GM23248 (cell line): ENCODE measurements at places on chromosomes 2 and 18. TPM values are rescaled to one million over a fixed set of nuclear protein-coding genes. Genes with fewer than 3 reads are reported as not detected.

SCN9A gene
- polyA plus RNA-seq: 6.1 and 7.2 TPM in 2 replicates

EGR4 gene
- polyA plus RNA-seq: 0.08 TPM in 1 of 2 replicates, not detected in the other

PLGLB2 gene
- 0.51 and 0.93 TPM in 2 replicates for polyA plus RNA-seq

GRCh38 chr18:46148810-46149209 lies 44.6 kb downstream of the HAUS1 start:
- H3K27me3 ChIP-seq: no peaks in the 10 kb centered on the region
- peak; percentile 71 for DNase-seq
- peaks cover 21% of the 10 kb centered on the region for H3K4me1 ChIP-seq
- H3K4me3 ChIP-seq: no peak overlapping the region
- no peaks in the 10 kb centered on the region for H3K36me3 ChIP-seq
- H3K27ac ChIP-seq: no peak overlapping the region

- H3K36me3 ChIP-seq: no peaks in the 10 kb centered on the region
- H3K27ac ChIP-seq: no peak overlapping the region
- no peak for DNase-seq
- no peaks in the 10 kb centered on the region for H3K4me1 ChIP-seq
- no peak overlapping the region for H3K4me3 ChIP-seq
Observed at GRCh38 chr2:100266126-100266525, 56.2 kb downstream of the LONRF2 start.

DNA sequence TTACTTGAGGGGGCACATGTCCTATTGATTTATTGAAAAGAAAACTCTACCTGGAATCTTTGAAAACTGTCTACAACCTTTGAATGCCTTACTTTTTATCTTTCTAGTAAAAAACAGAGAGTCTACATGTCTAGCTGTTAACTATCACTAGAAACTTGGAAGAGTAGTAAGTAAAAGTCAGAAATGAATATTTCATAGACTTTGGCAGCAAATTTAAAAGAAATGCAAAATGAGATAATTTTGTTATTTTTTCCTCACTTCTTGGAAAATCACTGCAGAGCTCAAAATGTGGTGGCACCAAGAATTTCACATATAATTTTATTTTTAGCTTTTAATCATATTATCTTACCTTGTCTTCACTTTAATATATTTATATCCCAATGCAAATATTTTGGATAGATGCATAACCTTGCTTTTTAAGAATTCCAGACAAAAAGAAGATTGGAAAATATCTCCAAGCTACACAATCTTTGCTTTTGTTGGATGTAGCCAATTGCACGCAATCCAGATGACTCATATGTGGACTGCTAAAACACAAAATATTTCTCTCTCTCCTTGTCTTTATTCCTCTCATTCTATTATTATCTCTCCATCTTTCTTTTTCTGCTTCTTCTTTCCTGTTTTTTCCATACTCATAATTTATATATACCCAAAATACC lies 92.2 kb upstream of the DSEL start:
- H3K27ac ChIP-seq: peak overlapping the region; percentile 57
- DNase-seq: peak; percentile 79
- H3K27me3 ChIP-seq: no peaks in the 10 kb centered on the region
- H3K36me3 ChIP-seq: no peaks in the 10 kb centered on the region
- H3K4me1 ChIP-seq: peaks cover 23% of the 10 kb centered on the region
- H3K4me3 ChIP-seq: 0 out of 2 replicates have a peak overlapping the region, but pooled peaks have one; percentile 5

- H3K27ac ChIP-seq: no peak overlapping the region
- H3K4me3 ChIP-seq: peak overlapping the region; percentile 52
- H3K4me1 ChIP-seq: no peaks in the 10 kb centered on the region
- no peaks in the 10 kb centered on the region for H3K36me3 ChIP-seq
- peak; percentile 96 for DNase-seq
Observed at GRCh38 chr2:218995972-218996711, 2.9 kb upstream of the CRYBA2 start.

- no peak overlapping the region for H3K27ac ChIP-seq
- no peak for DNase-seq
- peaks cover 16% of the 10 kb centered on the region for H3K4me1 ChIP-seq
- H3K4me3 ChIP-seq: no peak overlapping the region
- H3K27me3 ChIP-seq: no peaks in the 10 kb centered on the region
Observed at GRCh38 chr2:177464549-177464948, 72.0 kb downstream of the AGPS start.

DNA sequence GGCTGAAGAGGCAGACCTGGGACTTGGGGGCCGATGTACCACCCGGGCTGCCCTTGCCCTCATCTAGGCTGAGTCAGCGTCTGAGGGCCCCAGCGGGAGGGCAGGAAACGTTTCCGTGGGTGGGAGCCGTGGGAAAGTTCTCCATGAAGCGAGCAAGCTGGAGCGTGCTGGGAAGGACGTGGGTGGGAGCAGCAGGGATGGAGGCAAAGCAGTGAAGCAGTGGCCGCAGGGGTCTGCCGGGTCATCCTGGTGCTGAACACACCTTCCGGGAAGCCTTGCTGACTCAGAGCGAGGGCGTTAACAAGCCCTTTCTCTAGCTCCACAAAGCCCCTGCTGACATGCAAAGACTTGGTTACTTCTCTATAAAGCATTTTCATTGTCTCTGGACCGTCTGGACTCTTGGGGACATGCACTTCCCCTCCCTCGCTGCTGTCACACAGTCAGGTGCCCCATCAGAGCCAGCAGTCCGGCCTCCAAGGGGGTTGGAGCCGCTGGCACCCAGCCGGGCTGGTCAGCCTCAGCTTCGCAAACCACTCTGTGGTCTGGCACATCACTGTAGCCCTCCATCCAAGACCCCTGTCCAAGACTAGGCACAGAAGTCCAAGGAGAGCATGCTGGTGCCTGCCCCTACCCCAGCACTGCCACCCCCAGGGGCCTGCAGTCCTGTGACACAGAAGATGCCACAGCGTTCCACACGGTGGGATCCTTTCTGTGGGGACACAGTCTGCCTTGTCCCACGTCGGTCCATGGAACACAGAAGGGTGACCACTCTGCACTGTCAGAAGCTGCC lies 115.1 kb upstream of the GPC1 start:
- H3K27me3 ChIP-seq: no peaks in the 10 kb centered on the region
- H3K27ac ChIP-seq: peak overlapping the region; percentile 71
- H3K36me3 ChIP-seq: no peaks in the 10 kb centered on the region
